ENCODE measurements at places on chromosomes 1 and 21. TPM values are rescaled to one million over a fixed set of nuclear protein-coding genes. Genes with fewer than 3 reads are reported as not detected.

The PGLYRP3 gene
- total RNA-seq = not detected

The OR2T35 gene
- not detected for total RNA-seq

The DENND2D gene
- total RNA-seq = 289 TPM

The PADI4 gene
- 3.9 TPM for total RNA-seq

The ODF2L gene
- 44.7 TPM for total RNA-seq

The CCDC185 gene
- not detected for total RNA-seq

The GNG4 gene
- total RNA-seq = not detected

The C1orf105 gene
- not detected for total RNA-seq

The WNT3A gene
- not detected for total RNA-seq

The RGS5 gene
- 1.6 TPM for total RNA-seq

The VWA5B1 gene
- not detected for total RNA-seq

The ZNF648 gene
- not detected for total RNA-seq

The TMEM82 gene
- total RNA-seq = not detected

The HORMAD1 gene
- total RNA-seq = 0.74 TPM

The CYP4Z1 gene
- not detected for total RNA-seq

The MAN1C1 gene
- 46.0 TPM for total RNA-seq

The ICOSLG gene
- total RNA-seq = 5.4 TPM

The CRNN gene
- not detected for total RNA-seq

The IFNAR2 gene
- 59.7 TPM for total RNA-seq

The HEYL gene
- total RNA-seq = not detected

The KRTAP20-1 gene
- total RNA-seq = not detected

The DNM3 gene
- total RNA-seq = 2.3 TPM

The RXFP4 gene
- total RNA-seq = not detected

The LCE2C gene
- not detected for total RNA-seq

The INKA2 gene
- 0.77 TPM for total RNA-seq

The NHLH1 gene
- 0.38 TPM for total RNA-seq

The JAM2 gene
- total RNA-seq = 0.23 TPM

The INAVA gene
- not detected for total RNA-seq

The AMY1C gene
- not detected for total RNA-seq

The NOL9 gene
- total RNA-seq = 93.0 TPM

The KCTD3 gene
- total RNA-seq = 1.5 TPM

The TMEM125 gene
- not detected for total RNA-seq

The A3GALT2 gene
- total RNA-seq = not detected

The CTSS gene
- total RNA-seq = 69.3 TPM

The TTC39A gene
- not detected for total RNA-seq

The LSM10 gene
- total RNA-seq = 40.8 TPM
